ENCODE measurements at places on chromosomes 11 and 22.

DNA sequence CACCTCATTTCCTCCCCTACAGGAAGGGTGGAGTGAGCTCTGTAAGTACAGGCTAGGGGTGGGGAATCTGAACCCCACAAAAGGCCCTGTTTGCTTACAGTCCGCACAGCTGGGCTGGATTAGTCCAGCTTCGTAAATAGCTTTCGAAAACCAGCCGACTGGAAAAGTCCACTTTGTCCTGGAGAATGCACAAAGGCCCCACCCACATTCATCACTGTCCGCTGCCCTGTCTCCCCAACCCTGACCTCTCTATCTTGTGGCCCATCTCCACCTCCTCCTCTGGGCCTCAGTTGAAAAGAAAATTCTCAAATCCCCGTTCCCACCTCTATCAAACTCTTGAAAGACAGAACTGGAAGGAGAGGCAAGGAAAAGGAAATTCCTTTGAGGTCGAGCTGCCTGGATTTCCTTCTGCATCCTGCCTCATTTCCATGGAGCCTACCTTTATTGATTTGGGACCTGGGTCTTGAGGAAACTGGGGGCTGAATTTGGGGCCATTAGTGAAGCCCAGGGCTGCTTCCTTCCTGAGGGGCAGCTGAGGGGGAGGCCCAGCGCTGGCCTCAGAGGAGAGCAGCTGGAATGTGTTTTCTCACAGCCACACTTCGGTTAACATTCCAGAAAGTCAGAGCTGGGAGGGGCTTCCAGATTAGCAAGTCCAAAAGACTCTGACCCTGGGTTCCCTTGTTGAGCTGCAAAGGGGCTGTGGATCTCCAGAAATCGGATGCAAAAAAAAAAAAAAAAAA lies 147.6 kb downstream of the FBXO7 start:
- peak; percentile 78 for DNase-seq

- DNase-seq = no peak
Observed at GRCh38 chr11:95586155-95586554, 203.4 kb downstream of the FAM76B start.

DNA sequence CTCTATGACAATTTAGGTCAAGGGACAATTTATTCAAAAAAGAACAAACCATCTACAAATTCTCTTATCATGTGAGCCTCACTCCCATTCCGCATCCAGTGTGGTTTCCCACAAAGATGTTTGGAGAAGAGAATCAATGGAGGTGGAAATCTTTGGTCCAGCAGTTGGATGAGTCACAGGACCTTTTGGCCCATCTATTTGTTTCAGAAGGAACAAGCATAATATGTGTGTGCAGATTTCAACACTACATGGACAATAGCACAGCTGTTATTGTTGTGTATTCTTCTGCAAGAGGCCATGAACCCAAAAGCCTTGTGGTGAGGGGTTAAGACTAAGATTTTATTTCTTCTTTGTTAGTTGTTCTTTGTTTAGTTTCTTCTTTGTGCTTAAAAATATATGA lies 61.6 kb downstream of the OR10A6 start:
- DNase-seq = no peak

DNA sequence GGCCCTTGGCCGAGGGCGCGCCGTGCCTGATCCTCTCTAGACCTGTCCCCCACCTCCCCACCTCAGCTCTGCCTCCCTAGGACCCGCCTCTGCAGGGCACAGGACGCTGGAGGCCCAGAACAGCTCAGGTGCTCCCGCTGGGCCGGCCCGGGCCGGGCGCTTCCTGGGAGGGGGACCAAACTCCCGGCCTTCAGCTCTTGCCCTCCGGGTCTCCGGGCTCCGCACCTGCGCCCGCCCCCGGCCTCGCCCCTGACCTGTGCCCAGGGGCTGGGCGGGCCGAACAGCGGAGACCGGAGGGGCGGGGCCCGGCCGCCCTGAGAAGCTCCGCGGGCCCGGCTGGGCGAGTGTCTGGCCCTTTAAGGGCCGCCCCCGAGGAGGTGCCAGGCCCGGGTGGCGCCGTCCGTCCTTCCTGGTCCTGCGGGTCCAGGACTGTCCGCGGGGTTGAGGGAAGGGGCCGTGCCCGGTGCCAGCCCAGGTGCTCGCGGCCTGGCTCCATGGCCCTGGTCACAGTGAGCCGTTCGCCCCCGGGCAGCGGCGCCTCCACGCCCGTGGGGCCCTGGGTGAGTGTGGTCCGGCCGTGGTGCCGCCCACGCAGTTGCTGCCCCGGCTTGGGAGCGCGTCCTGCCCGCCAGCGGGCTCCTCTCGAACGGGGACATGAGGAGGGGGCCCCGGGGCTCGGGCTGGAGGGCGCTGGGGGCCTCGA lies at the start of gene SSH3:
Gene SSH3, plus strand, starts transcription at position 399 of the 703 bp plus-strand sequence. Its CDS starts 96 bp downstream, at position 495.
- peak; percentile 75 for DNase-seq

GRCh38 chr11:11416502-11416901 lies 63.5 kb upstream of the CSNK2A3 start:
- peak; percentile 65 for DNase-seq

GRCh38 chr11:98056945-98057344 lies 963.8 kb upstream of the CNTN5 start:
- DNase-seq = no peak

- no peak for DNase-seq
Observed at GRCh38 chr11:126997196-126997595, 3.4 kb downstream of the KIRREL3 start.

DNA sequence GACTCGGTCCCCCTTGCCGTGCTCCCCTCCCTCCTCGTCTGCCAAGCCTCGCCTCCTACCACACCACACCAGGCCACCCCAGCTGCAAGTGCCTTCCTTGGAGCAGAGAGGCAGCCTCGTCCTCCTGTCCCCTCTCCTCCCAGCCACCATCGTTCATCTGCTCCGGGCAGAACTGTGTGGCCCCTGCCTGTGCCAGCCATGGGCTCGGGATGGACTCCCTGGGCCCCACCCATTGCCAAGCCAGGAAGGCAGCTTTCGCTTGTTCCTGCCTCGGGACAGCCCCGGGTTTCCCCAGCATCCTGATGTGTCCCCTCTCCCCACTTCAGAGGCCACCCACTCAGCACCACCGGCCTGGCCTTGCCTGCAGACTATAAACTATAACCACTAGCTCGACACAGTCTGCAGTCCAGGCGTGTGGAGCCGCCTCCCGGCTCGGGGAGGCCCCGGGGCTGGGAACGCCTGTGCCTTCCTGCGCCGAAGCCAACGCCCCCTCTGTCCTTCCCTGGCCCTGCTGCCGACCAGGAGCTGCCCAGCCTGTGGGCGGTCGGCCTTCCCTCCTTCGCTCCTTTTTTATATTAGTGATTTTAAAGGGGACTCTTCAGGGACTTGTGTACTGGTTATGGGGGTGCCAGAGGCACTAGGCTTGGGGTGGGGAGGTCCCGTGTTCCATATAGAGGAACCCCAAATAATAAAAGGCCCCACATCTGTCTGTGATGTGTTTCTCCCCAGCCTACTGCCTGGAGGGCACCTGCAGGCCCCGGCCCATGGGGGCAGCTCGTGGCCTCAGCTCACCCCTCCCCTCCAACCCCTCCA lies 29.8 kb downstream of the CAPN1 start:
- peak; percentile 43 for DNase-seq

- no peak for DNase-seq
Observed at GRCh38 chr11:70906101-70906500, 346.3 kb downstream of the SHANK2 start.
